ENCODE measurements at places on chromosomes 12 and 14.

GRCh38 chr14:73208390-73208789 is 28.9 kb upstream of the PAPLN start:
- DNase-seq = no peak

DNA sequence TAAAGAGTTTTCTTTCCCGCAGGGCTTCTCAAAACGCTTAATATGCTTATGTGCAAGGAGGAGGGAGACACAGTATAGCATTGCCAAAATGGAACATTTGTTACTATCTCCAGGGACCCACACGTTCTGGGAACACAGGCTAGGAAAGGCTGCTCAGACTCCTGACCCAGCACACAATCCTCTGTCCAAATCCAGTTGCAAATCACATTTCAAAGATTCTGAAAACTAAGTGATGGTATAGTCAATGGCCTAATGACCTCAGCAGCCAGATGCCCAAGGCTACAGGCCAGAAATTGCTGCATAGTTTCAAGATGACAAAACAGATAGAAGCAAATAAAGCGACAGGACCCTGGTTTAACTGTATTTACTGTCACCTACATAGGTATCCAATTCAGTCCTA is 97.0 kb upstream of the GRIP1 start:
- DNase-seq = no peak

DNA sequence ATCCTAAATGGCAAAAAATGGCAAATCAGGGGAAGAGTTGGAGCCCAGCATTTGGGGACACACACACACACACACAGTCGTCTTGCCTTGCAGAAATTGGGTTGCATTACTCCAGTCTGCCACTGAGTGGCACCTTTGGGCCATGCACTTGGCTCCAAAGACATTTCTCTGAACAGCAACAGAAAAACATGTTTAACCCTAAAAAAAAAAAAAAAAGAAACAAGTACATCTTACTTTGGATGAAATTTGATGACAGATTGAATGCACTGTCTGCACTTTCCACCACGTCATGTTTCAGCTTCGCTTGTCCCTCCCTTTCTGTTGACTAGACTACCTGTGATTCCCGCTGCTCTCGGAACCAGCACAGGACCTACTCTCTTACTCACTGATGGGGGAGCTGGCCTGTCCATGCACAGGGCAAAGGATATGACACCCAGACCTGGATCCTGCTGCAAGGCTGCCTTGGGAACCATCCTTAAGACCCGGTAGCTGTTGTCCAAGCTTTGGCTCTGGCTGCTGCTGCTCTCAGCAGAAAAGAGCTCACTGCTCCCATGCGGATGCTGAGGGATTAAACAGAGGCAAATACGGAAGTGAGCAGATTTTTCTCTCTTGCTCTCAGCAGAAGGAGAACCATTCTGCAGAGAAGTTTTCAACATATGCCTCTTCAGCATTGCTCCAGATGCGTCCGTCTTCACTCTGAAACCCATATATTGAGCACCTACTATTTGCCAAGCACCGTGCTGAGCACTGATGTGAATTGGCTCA is 376.8 kb downstream of the DPF3 start:
- peak; percentile 65 for DNase-seq

- no peak for DNase-seq
Measured at GRCh38 chr14:105153331-105153731, 15.2 kb downstream of the JAG2 start.

GRCh38 chr14:87805315-87805723 is 187.7 kb downstream of the GALC start:
- peak; percentile 12 for DNase-seq

All from activated gamma-delta T cell treated with anti-CD3 and anti-CD28 coated beads, Interleukin-2, amount 50 U/mL, for 16 hours (primary cell).